A172 (cell line): ENCODE measurements at places on chromosomes 7 and 10.

DNA sequence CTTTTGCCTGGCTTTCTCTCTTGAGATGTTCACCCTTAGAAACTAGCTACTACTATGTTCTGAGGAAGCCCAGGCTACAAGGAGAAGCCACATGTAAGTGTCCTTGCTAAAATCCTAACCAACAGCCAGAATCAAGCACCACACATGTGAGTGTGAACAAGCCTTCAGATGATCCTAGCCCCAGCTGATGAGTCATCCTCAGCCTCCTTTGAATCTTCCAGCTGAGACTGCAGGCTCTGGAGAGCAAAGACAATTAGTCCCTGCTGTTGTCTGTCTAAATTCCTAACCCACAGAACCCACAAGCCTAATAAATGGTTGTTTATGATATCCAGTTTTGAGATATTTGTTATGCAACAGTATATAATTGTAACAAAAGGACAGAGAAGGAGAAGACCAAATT lies 92.8 kb upstream of the TAC1 start:
- DNase-seq: peak; percentile 48

DNA sequence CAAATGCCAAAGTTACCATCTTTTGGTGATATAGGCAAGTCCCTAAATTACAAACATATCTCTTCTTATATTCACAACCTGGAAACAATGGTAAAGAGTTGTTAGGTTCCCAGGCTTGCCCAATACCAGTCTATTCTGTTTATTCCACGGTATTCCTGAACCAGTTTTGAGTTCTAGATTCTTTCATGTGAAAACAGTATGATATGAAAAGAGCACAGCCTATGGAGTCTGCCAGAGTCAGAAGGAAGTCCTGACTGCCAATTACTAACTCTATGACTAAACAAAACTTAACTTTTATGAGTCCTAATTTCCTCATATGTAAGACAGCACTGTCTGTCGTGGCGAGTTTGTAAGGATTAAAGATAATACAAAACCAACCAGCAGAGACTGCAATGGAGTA lies 5.6 kb downstream of the ABI1 start:
- no peak for DNase-seq

DNA sequence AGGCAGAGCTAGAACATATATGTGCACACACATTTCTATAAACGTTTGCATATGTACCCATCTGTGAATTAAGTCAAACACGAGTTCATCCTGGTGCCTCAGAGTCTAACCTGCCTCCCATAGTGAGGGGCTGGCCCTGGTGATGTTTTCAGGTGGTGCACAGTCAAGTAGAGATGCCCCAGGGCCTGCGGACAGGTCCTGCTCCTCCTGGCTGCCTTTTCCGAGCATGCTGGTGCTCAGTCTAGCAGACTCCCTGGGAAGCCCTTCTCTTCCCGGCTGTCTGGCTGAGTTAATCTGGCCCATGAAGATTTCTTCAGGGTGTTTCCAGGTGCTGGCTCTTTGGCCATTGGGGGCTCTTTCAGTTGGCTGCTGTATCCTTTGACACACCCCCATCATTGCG lies 14.3 kb downstream of the ADCY1 start:
- no peak for DNase-seq

GRCh38 chr10:34291466-34292193 lies 523.5 kb downstream of the PARD3 start:
- no peak for DNase-seq

DNA sequence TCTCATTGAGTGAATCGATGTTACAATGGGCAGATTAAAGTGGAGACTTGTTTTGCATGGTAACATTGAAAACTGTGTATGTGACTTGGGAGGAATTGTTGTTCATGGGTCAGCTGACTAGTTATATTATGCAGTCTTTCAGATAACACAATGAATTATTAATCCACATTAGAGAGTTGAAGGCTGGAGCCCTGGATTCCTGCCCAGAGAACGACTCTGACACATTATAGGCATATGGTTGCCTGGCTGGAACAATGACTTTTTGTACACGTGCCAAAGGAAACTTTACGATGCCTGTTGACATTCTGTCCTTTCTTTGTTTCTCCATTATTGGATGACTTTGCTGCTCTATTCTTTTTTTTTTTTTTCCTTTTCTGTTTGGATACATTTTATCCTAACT lies 52.3 kb upstream of the TMEM229A start:
- peak; percentile 23 for DNase-seq

DNA sequence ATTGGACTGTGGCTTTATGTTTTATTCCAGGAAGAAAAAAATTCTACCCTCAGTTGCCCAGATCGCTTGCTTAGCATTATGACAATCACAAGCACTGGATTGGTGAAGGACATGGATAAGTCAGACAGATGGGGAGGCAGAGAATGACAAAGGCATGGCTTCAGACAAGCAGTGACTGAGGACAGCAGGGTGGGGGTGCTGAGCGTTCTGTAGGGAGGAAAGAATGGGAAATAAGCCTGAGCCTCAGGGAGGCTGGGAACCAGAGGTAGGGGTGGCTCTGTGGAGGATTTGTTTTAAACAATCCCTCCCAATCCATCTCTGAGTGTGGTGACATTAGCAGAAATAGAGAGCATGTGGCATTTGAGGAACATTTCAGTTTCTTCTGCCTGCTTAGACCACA lies 896.9 kb downstream of the CCSER2 start:
- DNase-seq: no peak

DNA sequence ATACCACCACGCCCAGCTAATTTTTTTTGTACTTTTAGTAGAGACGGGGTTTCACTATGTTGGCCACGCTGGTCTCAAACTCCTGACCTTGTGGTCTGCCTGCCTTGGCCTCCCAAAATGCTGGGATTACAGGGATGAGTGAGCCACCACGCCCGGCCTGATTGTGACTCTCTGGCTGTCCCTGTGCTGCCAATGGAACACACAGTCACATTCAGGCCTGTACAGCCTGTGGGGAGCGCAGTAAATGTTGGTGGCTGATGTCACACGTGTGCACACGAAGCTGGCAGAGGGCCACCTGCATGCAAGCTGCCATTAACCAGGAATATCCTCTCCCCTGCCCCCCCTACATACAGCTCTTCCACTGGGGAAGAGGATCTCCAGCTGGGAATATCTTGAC lies 22.1 kb downstream of the POLL start:
- DNase-seq: no peak

DNA sequence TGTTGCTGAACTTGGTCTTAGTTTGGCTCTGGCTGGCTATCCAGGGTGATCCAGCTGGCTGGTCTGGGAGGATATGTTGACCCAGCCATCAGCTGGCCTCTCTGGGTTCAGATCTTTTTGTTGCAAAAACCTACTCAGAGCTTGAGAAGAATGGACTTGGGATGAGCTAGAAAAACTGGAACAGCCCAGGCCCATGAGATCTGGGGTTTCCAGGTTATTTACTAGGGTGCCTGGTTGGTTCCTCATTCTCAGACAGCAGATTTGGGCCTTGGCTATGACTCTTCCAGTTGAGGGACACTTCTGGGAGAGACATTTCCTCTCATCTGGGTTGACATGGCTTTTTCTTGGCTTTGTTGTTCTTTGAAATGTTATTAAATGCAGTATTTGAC lies 116.6 kb downstream of the ADCY1 start:
- no peak for DNase-seq

DNA sequence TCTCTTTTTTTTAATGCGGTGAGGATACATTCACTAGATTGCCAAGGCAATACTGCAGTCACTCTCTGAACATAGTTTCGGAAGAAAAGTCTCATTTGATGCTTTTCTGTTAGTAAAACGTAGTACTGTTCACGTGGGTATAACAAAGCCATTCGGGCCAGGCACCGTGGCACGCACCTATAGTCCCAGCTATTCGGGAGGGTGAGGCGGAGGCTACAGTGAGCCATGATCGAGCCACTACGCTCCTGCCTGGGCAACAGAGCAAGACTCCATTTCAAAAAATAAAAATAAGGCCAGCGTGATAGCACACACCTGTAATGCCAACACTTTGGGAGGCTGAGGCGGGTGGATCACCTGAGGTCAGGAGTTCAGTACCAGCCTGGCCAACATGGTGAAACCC lies 24.6 kb downstream of the SNX8 start:
- no peak for DNase-seq

GRCh38 chr10:5683065-5683464 lies 1.6 kb upstream of the TASOR2 start:
- DNase-seq: no peak

- no peak for DNase-seq
These were observed 851 bp downstream of the AKR1E2 start for GRCh38 chr10:4826792-4827324.

- no peak for DNase-seq
These were observed 63.6 kb upstream of the DKK1 start for GRCh38 chr10:52250510-52250909.
